ENCODE measurements at places on chromosomes 3 and 15.

- no peak for DNase-seq
These were observed 50.9 kb downstream of the IQCH start for GRCh38 chr15:67305506-67305905.

GRCh38 chr3:99627062-99627826 is 11.2 kb upstream of the COL8A1 start:
- no peak for DNase-seq

- DNase-seq: no peak
These were observed 68.9 kb upstream of the WNT5A start for GRCh38 chr3:55555873-55556618.

- peak; percentile 31 for DNase-seq
These were observed 85.1 kb upstream of the CSPG5 start for GRCh38 chr3:47663630-47664240.

DNA sequence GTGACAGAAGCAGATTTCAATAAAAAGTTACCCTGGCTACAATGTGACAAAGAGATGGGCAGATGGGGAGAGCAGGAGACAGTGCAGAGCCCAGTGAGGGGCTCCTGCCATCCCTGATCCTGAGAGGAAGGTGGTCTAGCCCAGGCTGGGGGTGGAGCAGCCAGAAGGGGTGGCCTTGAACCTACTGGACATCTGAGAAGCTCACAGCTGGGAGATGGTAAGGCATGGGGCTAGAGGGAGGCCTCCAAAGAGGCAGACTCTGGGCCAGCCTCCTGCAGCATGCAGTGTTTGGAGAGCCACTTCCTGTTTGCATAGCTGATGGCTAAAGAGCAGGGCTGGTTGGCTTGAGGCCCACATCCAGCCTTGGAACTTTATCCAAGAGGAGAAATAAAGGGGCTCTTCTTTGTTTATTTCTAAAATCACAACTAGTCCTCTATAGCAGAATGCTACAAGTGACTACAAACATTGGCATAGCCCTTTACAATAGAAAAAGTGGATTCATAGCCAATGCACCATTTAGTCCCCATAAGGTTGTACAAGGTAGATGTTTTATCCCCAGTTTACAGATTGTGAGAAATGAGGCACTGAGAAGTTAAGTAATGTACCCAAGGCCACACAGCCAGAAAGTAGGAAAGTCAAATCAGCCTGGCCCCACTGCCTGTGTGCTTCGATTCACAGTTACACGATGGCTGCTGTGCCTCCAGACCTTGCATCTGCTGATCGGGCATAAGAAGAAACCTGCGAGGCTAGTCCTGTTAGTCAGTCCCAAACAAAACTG is 4.6 kb downstream of the EFCC1 start:
- DNase-seq: no peak

DNA sequence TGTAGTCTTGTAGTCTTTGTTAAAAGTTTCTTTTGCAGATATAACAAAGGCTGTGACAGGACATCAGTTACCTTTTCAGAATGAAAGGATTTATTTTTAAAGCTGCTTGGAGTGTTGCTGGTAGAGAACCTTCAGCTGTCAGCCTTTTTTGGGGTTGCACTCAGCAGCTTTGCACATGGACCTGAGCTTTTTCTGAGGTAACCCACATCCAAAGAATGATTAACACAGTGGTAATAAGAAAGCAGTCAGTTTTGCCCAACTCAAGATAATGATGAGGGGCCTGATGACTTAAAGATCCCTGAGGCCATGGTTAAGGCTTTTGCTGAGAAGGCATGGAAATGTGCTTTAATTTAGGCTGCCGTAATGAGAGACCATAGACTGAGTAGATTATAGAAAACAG is 1042.7 kb downstream of the PLOD2 start:
- DNase-seq: no peak
